ENCODE measurements at places on chromosomes 6 and 20.

- DNase-seq: no peak
Observed at GRCh38 chr6:11668455-11668854, 110.1 kb downstream of the ADTRP start.

DNA sequence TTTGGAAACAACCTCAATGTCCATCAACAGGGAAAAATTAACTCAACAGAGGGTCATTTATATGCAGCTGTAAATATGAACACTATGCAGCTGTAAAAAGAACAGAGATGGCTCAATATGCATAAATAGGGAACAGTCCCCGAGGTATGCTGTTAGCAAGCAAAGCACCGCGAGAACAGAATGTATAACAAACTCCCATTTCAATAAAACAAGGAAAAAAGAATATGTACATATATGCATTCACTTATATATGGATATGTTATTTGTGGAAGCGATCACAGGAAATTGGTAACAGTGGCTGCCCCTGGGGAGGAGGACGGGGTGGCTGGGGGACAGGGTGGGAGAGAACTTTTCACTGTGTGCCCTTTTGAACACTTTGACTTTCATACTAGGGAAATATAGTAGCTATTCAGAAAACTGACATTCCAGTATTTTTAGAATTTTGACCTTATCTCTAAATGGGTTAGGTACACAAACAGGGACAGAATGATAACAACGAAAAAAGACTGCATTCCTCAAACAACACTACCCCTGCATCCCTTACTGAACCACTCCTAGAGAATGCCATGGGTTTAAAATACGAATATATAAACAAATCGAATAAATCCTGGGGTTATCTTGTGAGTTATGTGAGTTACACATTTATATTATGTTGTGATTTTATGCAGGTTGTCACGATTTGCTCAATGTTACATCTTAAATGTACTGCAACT lies 64.5 kb downstream of the KCNB1 start:
- DNase-seq: no peak

DNA sequence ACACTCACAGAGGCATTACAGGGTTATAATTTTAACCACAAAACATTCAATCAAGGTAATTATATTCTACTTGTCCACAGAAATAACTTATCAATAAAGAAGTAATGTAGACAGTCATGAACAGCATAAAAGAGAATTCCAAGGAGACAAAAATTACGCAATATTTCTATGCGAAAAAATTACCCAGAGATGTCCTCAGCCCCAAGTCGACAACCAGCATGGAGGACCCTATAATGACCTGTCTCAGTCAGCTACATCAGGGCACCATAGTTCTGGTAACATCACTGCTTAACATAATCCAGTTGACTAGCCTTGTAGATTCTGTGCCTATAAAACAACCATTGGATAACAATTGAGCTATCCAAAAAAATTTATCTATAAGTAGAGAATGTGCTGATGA lies 579.8 kb downstream of the PRKN start:
- DNase-seq: no peak

- DNase-seq: no peak
Observed at GRCh38 chr6:454148-454991, 62.8 kb downstream of the IRF4 start.

DNA sequence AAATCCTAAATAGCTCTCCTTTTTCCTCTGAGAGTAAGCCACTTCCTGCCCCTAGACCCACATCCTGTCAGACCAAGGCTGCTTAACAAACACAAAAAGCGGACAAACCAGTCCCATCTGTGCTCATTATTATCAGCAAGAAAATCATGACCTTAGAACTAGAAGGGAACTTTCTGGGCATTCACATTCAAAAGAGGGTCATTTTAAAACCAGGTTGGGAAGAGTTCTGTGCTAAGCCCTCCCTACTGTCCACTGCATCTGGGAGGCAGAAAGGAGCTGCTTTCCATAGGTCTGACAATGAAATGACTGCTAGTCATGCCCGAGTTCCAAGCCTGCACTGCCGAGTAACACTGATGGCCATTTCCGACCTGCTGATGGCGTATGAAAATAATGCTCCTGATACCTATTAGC lies 15.4 kb downstream of the EZR start:
- no peak for DNase-seq

- DNase-seq: no peak
Observed at GRCh38 chr6:119078376-119079282, at the start of gene FAM184A. TSS of gene FAM184A (minus strand) at chr6:119078664. CDS start at chr6:119078299, 365 bp downstream.

DNA sequence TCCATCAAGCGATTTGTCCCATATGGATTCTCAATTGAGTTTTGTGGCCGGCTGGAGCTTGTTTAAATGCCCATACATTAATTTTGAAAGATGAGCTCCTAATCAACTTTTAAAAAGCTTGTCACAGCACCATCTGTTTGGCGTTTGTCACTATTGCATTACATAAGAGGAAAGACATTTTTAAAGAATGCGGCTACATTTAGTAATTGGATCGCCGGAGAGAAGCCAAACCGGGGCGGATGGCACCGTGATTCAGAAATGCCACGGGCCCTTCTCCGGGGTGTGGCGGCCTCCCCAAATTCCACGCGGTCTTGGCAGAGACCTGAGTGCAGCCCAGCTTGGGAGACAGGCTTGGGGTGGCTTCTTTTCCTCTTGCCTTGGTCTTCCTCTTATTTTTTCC lies 67.7 kb upstream of the ZNFX1 start:
- DNase-seq: no peak

Measured in NCI-H1417 treated with DMSO at 0.1 percent for 48 hours (cell line).